Activated CD4-positive, alpha-beta T cell treated with anti-CD3 and anti-CD28 coated beads, Interleukin-10, Interleukin-2, amounts not matched to agents 100 ng/mL and 50 ng/mL, durations not matched to agents 16 hours and 8 hours (primary cell): ENCODE measurements at places on chromosomes 6 and 20.

DNA sequence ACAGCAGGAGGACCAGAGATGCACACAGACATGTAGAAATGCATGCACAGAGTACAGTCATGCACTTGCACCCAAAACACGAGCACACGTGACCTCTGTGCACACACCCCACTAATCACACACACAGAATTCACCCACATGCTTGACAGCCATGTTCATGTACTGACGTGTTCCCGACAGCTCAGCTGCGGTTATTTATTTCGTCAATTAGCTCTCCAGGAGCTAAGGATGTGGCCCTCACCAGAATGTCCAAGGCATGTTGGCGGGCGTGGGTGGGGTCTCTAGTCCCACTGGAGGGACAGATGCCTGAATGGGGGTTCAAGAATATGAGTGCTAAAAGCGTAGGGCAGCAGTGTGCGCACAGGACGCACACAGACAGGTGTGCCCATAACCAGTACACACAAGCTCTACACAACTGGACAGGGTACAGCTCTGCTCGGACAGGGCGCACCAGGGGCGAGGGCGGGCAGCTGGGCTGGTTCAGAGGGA lies 571 bp upstream of the PRPF6 start:
- peak; percentile 65 for DNase-seq

DNA sequence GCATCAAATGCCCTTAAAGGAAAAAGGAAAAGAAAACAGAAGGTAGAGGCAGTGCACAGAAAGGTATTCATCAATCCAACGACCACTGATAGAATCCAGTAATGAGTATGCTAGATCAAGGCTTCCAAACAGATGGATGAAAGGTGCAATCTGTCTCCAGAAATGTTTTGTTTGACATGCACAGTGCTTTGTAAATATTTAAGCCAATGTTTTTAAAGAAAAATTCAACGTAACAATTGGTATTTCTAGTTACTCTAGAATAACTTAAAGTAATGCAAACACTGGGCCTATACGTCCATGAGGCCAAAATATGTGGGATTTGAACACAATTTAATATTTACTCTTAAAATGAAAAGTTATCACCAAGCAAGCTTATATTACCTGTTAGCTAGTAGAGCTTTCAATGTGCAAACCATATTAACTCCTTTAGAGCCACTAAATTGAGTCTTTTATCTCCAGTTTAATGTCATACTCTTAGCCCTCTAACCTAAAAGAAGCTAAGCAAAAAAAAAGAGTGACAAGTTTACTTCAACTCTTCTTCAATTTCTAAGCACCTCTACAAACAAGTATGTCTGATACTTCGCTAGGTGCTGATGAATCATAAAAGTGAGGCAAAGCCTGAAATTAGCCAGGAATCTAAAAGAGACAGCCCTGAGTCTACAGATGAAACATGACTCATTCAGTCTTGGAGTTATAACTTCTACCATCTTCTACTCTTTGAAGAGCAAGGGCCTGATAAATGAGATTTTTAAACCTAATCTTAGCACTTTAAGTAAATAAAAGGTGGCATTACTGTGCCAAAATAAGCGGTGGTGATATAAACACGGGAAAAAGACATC lies 169.8 kb downstream of the PTPRK start:
- no peak for DNase-seq

DNA sequence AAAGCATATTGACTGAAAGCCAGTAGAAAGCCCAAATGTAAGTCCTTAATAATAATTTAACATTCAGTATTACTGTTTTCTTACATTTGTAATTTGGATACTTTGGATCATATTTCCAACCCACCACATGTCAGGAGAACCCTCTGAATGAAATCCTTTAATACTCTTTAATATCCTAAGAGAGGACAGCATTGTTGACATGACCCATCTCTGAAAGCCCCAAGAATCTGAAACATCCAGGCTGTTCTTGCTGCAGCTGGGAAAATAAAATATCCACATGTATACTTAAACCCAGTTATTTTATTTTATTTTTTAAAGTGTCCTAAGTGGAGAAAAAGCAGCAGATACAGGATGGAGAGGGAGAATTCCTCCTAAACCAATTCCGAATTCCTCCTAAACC lies 130.8 kb upstream of the RIPOR2 start:
- no peak for DNase-seq

GRCh38 chr6:48560408-48560807 lies 449.4 kb upstream of the PTCHD4 start:
- no peak for DNase-seq

DNA sequence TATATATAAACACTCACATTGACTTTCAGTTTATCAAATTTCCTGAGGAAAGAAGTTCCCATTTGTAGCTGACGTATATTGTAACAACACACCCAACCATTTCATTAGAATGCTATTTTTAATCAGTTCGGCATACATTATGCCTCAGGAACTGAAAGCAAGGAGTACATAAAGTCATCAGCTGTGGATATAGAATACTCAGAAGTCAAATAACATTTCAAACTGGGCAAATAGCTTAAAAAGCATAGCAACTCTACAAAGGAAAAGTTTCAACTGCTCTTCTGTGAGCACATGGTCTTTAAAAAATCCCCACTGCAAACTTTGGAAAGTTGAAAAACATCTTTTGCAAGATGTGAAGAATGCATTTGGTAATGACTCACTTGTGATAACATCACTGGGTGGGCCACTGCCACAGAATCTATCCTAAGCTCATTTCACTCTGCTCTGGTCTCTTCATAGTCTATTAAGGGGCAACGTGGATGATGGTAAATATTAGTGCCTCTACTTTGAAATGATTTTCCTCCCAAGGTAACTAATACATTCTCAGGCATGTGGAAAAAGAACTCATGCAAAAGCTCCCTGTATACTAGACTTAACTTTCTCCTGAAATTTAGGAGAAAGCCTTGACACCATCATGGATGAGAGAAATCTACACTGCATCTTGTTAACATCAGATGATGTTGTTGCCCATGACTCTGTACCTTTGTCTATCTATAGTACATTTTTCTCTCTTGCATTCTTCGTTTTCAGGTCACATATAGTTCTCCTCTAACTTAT lies 49.2 kb downstream of the FYN start:
- DNase-seq: peak; percentile 64

GRCh38 chr20:42494290-42494689 lies 695.4 kb downstream of the PTPRT start:
- no peak for DNase-seq

GRCh38 chr6:34661357-34661756 lies 35.2 kb downstream of the ILRUN start:
- DNase-seq: no peak

DNA sequence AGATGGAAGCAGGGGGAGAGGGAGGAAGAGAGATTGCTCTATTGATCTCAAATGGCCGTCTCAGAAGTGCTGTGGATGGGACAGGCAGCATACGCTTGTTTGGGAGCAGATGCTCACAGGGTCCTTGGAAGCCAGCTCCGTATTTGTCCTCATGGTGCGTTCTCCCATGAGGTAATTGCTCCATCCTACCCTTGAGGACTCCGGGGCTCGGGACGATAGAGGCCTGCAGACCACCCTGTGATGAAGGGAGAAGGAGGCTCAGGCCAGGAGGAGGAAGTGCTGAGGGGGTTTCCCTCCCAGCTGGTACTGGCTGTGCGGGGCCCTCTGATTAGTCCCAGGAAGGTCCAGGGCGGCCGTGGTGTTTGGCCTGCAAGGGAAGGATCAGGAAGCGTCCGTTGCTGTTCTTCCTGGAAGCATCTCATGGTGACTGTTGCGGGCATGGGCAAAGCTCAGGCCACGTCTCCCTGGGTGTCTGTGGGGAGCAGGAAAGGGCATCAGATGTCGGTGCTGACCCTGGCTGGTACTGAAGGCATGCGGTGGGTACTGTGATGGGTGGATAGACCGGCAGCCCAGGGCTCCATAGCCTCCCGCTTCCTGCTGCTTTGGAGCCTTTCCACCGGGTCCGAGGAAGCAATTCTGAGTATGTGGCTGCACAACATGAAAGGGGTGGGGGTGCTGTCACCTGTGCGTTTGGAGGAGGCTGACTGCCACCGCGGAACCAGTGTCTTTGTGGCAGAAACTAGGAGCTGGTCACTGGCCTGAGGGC lies 158.3 kb downstream of the SYCP2 start:
- no peak for DNase-seq

- peak; percentile 32 for DNase-seq
Measured at GRCh38 chr20:43940518-43941225, 26.0 kb downstream of the TOX2 start.

GRCh38 chr20:8943631-8944030 lies 125.3 kb upstream of the PLCB4 start:
- no peak for DNase-seq

GRCh38 chr6:147203311-147204059 lies 732 bp upstream of the STXBP5 start:
- DNase-seq: peak; percentile 76

DNA sequence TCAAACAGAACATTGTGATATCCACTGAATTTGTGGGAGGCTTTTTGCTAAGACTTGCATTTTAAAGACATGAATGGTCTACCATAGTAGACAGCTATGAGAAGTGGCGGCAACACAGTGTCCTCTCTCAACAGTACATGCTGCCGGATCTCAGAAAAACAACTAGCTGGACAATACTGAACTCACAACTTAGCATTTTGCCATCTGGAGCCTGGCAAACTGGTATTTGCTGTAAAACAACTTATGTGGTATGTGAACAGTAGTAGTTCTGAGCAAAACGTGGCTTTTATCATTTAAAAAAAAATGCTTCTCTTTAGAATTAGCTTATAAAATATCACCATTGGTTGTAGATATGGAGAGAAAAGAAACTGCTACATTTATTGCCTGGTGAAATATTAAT lies 3.3 kb upstream of the PXDC1 start:
- DNase-seq: no peak

DNA sequence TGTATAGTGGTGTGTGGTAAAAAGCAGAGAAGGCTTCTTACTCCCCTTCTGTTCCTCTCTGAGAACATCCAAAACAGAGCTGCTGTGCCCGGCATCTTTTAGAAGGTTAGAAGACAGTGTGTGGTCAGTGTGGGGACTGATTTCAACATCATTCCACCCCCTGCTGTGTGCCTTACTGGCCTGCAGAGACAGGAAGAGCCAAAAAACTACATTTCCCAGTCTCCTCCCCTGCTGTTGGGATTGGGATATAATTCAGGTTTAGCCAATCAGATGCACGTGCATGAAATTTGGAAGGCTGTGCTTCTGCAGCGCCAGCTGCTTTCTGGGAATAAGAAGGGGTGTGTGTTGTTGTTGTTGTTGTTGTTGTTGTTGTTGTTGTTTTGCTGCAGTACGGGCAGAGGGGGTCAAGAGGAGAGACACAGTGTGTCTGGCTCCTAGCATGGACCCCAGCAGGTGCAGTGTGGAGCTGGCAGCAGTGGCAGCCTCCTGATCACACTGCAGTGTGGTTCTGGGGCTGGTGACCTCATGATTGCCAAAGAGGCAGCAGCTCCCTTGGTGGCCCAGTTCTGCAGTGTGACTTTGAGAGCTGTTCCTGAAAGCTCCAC lies 74.7 kb downstream of the MRPL14 start:
- DNase-seq: no peak

- no peak for DNase-seq
Measured at GRCh38 chr20:44621939-44622338, 29.6 kb downstream of the ADA start.

DNA sequence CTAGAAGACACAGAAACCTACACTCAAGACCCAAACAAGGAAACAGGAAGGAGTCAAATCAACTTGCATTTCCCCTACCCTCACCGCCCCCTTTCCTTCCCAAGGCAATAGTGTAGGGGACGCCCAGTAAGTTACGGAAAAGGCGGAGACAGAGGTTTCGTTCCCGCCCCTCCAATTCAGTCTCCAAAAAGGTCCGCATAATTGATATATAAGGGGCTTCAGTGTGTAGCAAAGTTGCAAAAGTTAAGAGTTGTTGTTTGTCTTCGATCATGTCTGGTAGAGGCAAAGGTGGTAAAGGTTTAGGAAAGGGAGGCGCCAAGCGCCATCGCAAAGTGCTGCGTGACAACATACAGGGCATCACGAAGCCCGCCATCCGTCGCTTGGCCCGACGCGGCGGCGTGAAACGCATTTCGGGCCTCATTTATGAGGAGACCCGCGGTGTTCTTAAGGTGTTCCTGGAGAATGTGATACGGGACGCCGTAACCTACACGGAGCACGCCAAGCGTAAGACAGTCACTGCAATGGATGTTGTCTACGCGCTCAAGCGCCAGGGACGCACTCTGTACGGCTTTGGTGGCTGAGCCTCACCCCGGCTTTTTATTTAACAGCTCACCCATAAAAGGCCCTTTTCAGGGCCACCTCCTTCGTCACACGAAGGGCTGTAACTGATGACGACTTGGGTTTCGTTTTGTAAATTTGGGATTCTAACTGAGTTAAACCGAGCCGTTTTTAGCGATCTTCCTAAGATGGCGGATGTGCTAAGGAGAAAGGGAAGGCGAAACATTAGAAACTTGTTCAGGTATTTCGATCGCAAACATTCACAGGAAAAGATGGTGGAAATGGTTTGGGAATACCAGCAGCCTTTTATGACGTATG lies 124.6 kb upstream of the BTN3A2 start:
- DNase-seq: peak; percentile 95
